Ascending aorta (tissue), 2 donors: ENCODE measurements at places on chromosomes 4 and X. TPM values are rescaled to one million over a fixed set of nuclear protein-coding genes. Genes with fewer than 3 reads are reported as not detected.

The SLC16A2 gene
- 10.7 TPM for total RNA-seq

The NHSL2 gene
- 58.1 TPM for total RNA-seq

DNA sequence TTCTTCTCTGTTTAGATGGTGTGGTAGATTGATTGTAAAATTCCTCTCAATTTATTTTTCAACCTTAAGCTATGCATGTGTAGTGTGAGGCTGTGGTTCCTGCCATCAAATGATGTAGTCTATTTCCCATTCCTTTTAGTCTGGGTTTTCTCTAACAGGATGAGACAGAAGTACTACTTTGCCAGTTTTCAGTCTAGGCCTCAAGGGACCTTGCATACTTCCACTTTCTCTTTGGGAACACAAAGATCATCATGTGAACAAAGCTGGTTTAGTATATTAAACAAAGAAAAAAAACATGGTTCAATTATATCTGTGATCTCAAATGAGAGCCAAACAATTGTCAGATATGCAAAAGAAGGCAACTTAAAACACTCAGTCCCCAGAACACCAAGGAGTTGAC, 1284.0 kb downstream of the RAPGEF2 start:
- H3K4me1 ChIP-seq, result no peaks in the 10 kb centered on the region
- no peak overlapping the region for H3K27ac ChIP-seq
- no peak overlapping the region for H3K4me3 ChIP-seq
- H3K27me3 ChIP-seq, result no peaks in the 10 kb centered on the region
- no peak for DNase-seq
- H3K36me3 ChIP-seq, result no peaks in the 10 kb centered on the region

DNA sequence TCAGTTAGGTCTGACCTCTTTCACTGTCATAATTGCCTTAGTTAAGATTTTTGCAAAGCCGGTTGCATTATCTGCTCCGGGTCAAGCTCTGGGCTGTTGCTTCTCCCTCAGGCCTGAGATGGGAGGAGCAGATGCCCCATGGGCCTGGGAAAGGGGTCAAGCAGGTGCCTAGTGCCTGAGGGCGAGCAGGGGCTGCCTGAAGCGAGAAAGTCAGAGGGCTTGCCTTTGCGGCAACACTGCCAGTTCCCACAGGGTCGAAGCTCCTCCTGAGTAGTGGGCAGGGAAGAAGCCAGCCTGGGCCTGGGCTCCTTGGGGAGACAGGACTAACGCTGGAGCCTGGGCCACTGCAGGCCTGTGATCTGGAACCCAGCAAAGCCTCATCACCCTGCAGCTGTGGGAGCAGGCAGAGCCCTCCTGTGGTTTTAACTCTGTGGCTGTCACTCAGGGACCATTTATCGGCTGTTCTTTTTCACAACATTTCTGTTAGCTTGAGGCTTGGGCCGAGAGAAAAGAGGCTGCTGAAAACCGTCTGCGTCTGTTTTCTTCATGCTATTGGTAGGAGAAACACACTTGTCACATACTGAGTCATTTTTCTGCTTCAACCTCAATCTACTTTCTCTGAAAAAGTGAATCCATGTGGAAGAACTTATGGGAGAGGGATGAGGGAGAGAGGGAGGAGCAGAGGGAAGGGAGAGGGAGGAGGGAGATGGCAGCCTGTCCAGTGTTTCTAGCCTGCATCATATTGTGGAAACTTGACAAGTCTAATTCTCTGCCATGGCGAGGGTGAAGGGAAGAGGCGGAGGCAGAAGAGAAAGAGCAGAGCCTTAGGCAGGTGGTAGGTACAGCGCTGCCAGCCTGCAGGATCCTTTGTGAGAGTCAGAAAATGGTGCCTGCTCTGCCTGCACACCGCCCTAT, 68.4 kb downstream of the RHOH start:
- no peak overlapping the region for H3K27ac ChIP-seq
- H3K4me3 ChIP-seq, result no peak overlapping the region
- no peaks in the 10 kb centered on the region for H3K36me3 ChIP-seq
